ENCODE measurements at places on chromosomes 7 and 10.

DNA sequence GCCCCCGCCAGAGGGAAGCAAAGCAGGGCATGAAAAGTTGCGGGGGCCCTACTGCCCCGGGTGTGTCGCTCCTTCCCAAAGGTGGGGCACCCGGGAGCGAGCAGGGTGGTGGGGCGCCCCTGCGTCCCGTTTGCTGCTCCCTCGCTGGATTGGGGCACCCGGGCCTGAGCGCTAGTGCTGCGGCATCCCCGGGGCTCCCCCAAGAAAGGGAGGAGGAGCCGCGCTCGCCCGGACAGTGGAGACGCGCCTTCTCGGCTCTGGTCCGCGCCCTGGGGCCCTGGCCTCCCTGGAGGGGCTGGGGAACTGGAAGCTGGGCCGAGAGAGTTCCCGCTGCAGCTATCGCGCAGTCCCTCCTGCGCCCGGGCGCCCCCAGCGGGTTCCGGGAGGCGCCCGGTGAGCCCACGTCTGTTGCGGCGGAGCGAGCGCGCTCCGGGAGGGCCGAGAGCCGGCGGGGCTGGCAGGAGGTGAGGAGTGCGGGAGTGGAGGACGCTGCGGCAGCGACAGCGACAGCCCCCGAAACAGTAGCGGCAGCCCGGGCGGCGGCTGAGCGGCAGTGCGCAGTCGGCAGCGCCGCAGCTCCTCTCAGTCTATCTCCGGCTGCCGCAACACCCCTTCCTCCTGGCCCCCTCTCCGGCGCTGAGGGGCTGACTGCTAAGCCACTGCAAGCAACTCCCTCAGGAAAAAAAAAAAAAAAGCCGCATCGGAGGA, 504 bp upstream of the BMPER start:
- DNase-seq, result peak; percentile 42

GRCh38 chr10:102274062-102274461, 28.7 kb downstream of the GBF1 start:
- DNase-seq, result no peak

GRCh38 chr10:53434413-53434812, 661.8 kb upstream of the MBL2 start:
- DNase-seq, result no peak

GRCh38 chr7:3415861-3416312, 114.8 kb downstream of the SDK1 start:
- DNase-seq, result peak; percentile 17

DNA sequence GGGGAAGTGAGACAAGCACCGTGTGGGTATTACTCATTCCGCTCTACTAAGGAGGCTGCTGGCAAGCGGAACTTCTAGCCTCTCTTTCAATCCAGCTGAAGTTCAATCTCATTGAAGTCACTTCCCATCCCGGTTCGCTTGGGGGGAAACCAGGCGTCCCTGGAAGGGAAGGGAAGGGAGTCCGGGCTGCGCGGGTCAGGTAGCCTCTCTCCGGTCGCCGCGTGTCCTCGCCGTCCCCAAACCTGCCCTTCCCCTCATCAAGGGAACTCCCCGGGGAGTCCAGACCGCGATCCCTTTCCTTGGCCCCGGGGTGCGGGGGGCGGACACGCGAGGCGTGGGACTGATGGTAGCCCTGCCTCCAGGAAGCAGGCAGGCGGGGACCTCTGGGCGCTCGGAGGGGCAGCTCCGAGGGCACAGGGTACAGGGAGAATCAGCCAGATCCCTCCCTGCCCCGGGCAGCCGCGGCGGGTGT, 598 bp upstream of the ZEB1 start:
- peak; percentile 19 for DNase-seq

GRCh38 chr7:98795741-98796493, 73.9 kb downstream of the TMEM130 start:
- DNase-seq, result no peak

GRCh38 chr10:99619851-99620710, at the start of gene SLC25A28:
Gene SLC25A28 (minus strand): TSS chr10:99620439. CDS start chr10:99620335, 104 bp downstream.
- DNase-seq, result peak; percentile 99

DNA sequence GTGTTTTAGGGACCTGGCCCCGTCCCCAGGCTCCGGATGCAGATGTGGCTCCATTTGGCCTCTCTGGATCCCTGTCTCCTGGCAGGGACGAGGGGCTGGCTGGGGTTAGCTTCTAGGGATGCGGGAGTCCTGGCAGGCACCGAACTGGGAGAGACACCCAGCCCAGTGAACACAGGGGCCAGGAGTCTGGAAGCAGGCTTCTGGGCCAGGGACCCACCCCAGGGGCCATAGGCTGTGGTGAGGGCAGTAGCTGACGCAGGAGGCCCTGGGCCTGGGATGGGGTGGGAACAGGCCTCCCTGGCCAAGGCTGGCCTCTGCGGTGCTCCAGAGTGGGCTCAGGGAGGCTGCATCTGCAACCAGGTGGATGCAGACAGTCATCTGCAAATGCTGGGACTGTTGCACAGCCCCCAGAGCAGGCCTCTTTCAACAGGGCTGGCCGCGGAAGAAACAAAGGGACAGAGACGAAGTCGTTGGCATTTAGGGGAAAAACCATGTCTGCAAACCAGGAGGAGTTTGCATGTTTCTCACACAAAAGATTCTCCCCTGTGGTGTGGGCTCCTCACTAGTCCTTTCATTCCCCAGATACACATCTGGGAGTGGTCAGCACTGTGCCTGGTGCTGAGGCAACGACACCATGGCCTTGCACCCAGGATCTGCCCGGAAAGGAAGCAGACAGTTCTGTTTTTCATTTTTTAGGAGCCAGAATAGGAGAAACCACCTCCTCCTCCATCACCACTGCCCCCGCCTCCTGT, 36.4 kb upstream of the ZNF488 start:
- no peak for DNase-seq

DNA sequence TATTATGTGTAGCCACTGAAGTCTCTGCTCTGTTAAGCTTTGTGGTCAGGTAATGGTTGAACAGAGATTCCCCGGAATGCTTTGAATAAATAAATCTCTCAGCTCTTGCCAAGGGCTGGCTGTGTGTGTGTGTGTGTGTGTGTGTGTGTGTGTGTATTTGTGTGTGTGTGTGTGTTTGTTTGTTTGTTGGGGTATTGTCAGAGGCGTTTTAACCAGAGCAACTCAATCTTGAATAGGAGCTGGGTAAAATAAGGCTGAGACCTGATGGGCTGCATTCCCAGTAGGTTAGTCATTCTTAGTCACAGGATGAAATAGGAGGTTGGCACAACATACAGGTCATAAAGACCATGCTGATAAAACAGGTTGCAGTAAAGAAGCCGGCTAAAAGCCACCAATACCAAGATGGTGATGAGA, 256.2 kb upstream of the CACNA2D1 start:
- no peak for DNase-seq

- no peak for DNase-seq
Observed at GRCh38 chr7:41491883-41492471, 210.9 kb downstream of the INHBA start.

GRCh38 chr7:157657741-157658740, 321.2 kb downstream of the DNAJB6 start:
- no peak for DNase-seq

- no peak for DNase-seq
Observed at GRCh38 chr10:20707251-20707650, 189.9 kb downstream of the NEBL start.

DNA sequence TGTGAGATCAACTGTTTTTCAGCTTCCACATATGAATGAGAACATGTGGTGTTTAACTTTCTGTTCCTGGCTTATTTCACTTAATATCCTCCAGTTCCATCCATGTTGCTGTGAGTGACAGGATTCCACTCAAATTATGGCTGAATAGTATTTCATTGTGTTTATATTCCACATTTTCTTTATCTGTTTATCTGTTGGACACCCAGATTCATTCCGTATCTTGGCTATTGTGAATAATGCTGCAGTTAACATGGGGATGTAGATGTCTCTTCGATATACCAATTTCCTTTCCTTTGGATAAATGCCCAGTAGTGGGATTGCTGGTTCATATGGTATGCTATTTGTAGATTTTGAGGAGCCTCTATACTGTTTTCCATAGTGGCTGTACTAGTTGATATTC, 47.9 kb downstream of the GALNT11 start:
- no peak for DNase-seq

- DNase-seq, result no peak
Observed at GRCh38 chr7:149285603-149286002, 23.6 kb downstream of the ZNF783 start.

DNA sequence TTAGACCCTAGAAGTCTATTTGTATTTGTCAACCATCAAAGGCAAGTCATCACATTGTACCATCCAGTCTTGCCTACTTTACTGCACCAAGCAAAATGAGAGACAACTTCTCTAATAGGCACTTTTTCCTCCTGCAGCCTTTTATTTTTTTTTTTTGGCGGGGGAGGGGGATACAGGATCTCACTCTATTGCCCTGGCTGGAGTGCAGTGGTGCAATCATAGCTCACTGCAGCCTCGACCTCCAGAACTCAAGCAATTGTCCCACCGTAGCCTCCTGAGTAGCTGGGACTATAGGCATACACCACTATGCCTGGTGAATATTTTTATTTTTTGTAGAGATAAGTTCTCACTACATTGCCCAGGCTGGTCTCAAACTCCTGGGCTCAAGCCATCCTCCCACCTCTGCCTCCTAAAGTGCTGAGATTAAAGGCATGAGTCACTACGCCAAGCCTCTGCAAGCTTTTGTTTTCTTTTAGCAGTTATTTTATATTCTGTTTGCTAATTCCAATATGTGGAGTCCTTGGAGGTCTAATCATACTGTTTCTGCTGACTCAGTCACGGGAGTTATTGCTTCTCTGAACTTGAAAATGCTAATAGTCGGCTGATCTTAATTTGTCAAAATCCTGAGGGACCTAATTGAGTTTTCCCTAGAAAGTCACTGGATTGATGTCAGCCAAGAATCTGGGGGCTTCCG, 14.2 kb downstream of the KPNA7 start:
- no peak for DNase-seq

DNA sequence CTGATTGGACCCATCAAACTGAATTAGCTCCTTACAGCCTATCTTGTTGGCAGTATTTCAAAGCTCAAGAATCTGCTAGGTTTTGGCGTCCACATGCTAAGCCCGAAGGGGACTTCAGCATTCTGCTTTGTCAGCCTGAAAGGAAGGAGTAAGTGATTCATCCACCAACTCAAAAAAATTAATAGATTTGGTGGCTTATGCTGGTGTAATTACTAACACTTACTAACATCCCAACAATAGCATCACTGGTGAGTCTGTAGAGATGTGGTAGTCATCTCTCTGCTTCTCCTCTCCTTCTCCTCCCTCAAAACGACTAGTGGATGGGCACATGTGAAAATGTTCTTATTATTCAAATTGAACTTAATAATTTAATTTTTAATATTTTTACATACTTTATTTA, 53.8 kb upstream of the EGR2 start:
- DNase-seq, result no peak

- DNase-seq, result no peak
Observed at GRCh38 chr7:139426258-139427028, 57.0 kb downstream of the KLRG2 start.

DNA sequence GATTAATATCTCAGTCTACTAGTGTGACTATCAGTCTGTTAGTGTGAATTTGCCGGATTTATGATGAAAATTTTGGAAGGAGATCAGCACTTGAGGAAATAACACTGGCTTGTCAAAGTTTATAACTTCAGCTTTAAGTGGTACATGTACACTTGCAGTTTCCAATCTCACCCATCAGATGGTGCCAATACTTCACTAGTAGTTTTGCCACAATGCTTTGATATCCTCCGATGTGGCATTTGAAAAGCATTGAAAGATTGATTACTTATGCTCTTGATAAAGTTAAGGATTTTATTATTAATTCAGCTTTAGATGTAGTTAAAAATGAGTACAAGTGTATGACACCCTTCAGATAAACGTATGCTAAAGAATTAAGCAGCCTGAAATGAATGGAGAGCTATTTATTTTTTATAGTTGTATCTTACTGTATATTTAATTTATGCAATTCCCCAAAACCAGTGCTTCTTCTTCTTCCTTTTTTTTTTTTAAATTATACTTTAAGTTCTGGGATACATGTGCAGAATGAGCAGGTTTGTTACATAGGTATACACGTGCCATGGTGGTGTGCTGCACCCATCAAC, 98.2 kb downstream of the ANLN start:
- peak; percentile 48 for DNase-seq

DNA sequence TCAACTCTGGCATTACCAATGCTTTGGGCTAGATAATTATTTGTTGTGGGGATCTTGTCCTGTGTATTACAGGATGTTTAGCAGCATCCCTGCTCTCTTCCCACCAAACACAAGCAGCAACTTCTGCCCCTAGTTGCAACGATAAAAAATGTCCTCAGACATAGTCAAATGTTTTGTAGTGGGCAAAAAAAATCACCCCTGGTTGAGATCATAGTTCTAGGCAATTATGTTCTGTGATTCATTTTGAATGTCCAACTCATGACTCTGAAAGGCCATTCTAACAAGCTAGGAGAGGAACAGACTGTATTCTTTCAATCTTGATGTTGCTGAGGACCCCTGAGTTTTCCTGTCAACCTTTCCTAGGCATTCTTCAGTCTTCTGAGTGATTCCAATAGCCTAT, 79.5 kb downstream of the RTKN2 start:
- no peak for DNase-seq

GRCh38 chr10:79422178-79422892, 23.1 kb downstream of the ZCCHC24 start:
- no peak for DNase-seq

DNA sequence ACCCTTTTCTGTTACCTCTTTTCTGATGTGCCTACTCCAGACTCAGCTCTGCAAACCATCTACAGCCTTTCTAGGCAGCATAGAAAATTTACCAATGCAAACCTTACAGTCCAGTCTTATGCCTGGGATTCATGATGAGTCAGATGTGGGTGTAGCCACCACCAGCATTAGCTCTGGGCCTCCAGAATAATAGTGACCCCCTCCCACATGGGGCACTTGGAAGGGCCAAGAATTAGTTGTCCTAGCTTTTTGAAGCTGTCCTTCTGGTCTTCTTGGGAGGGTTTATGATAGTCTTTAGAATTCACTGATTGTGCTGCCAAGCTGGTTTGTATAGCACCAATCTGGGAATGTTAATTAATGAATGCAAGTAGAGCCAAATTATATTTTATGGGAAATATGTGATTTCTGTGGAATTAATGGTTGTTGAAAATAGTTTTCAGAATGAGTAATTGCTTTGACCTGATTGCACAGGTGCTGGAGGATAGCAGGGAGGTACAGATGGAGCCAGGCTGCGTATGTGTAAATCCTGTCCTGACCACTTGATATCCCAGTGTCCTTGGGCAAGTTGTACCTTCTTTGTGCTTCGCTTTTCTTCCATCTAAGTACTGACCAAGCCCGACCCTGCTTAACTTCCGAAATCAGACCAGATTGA, 94.8 kb downstream of the CPED1 start:
- DNase-seq, result no peak
